CD4-positive, alpha-beta T cell treated with Interleukin-6 for 4 hours (primary cell): ENCODE measurements at places on chromosomes 2 and 18.

DNA sequence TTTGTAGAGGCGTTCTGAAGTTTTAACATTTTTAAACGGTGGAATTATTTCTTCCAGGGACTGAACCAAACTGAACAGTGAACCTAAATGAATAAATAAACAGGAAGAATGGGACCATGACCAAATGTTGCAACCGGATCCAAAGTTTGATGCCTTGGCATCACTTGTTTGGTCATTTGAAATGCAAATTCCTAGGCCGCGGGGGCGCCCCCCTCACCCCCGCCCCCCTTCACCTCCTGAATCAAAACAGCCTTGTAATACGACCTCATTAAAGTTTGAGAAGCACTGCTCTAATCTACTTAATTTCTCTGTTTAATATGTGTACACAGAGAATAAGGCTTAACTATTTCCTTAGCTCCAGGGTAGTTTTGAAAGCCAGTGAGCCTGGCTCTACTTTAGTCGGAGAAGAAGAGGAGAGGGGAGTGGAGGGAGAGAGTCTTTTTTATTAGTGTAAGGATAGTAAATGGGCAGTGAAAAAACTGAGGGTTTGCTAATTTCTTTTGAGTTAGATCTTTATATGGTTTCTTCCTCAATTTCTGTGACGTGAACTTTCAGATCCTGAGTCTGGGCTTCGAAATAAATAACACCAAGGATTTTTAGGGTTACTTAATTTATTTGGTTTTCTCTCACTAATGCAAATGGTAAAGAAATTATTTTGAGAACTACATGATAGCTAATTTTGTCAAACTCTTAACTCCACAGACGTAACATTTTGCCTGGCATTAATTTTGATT lies 5.7 kb downstream of the C2orf80 start:
- no peak for DNase-seq

DNA sequence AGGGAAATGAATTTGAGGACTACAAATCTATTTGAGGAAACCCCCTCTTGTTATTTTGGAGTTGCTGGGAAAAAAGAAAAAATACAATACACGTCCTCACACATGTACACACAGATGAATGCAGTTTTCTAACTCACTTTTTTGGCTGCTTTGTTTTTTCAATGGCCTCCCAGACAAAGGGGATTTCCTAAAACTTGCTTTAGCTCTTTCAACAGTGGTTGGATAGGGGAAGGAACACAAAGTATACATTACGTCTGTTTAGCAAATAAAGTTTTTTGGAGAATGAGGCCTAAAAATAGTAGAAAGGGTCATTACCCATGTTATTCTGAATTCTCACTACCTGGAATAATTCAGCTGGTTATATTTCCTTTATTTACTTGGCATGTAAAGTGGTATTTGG lies 125.3 kb upstream of the ITGB6 start:
- DNase-seq, result no peak

DNA sequence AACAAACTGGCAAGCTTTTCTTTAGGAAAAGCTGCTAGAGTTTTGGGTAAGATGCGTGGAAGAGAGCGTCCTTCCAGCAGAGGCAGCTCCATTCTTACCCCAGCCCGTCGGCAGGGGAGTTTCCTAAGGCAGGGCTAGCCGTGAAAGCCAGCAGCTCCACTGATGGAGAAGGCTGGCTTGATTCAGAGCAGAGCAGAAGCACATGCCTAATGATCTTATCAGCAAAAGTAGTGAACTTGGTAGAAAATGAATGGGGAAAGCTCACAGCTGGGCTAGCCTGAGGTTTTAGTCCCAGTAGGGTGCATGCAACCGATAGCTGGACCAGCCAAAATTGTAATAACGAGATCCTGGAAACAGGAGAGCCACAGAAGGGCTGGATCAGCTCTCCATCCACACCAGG lies 20.8 kb downstream of the LAMA1 start:
- DNase-seq, result no peak

DNA sequence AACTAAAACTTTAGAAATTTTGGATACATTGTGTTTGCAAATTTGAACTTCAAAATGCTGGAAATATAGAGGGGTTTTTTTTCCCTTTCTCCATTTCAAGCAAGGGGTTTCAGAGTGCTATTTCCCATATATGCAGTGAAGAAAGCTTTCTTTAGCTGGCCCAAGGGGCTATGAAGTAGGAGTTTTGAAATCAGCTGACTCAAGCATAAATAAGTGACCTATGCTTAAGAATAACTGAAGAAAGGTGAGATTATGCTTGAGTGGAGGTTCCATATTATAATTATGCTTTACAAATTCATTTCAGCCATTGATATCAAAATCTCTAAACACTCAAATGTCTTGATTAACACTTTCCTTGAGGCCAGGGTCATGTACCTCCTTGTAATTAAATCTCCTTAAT lies 51.0 kb upstream of the RBBP8 start:
- DNase-seq, result no peak

GRCh38 chr2:29097569-29097968 lies 17.6 kb upstream of the CLIP4 start:
- no peak for DNase-seq

- DNase-seq, result peak; percentile 24
Measured at GRCh38 chr2:186641807-186642321, 52.0 kb upstream of the FAM171B start.

DNA sequence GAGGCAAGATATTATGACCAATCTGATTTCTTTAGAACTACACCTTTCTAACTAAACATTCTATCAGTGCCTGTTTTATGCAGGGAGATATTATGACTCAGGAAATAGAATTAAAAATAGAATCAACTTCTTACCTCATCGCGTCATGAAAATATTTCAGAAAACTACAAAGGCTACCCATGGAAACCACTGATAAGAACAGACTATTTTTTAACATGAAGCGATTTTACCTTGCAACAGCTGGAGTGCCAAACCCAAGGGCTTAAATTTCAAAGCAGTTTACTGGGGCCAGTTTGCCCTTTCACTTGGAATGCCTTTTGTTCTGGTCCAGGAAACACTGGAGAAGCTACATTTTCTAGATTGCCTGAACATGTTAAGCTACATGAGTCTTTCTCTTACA lies 304.8 kb upstream of the CCDC68 start:
- no peak for DNase-seq

- DNase-seq, result no peak
Measured at GRCh38 chr18:79509536-79509930, 113.8 kb downstream of the NFATC1 start.

DNA sequence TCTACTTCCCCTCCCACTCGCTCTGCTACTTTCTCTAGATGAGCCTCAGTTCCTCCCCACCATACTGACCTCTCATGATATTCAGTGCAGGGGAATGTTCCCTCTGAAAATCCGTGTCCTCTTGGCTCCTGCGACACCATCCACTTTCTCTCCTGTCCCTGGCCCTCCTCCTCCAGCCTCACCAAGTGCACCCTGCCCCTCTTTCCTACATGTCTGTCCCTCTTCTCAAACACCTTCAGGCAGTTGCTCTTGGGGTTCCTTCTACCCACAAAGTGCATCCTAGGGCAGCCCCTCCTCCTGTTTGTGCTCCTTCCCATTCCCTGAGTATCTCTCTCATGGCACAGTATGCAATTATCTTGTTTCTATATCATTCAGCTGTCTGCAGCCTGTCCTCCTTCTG lies 246.4 kb upstream of the RAB6C start:
- DNase-seq, result no peak

DNA sequence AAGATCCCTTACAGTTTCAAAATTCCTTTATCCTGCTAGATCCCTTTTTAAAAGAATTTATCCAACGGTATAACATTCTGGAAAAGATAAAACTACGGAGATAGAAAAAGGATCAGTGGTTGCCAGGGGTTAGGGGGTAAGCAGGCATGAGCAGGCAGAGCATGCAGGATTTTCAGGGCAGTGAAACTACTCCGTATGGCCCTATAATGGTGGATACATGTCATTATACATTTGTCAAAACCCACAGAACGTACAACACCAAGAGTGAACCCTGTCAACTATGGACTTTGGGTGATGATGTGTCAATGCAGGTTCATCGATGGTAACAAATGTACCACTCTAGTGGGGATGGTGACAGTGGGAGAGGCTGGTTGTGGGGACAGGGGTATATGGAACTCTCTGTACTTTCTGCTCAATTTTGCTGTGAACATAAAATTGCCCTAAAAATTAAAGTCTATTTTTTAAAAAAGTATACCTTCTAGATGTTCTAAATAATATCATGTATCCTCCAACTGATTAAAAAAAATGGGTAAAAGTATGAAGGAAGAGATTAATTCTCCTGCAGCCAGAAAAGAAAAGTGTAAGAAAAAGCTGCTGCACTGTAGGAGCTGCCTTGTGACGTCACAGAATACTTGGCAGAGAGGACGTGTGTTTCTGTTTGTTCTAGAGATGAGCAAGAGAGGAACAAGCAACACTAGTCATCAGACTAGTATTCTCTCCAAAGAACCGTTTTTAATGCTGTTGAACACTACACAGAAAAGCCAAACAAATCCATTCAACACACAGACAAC lies 23.6 kb downstream of the ANKRD44 start:
- peak; percentile 67 for DNase-seq

- DNase-seq, result no peak
Measured at GRCh38 chr2:164023896-164024295, 288.1 kb upstream of the FIGN start.

DNA sequence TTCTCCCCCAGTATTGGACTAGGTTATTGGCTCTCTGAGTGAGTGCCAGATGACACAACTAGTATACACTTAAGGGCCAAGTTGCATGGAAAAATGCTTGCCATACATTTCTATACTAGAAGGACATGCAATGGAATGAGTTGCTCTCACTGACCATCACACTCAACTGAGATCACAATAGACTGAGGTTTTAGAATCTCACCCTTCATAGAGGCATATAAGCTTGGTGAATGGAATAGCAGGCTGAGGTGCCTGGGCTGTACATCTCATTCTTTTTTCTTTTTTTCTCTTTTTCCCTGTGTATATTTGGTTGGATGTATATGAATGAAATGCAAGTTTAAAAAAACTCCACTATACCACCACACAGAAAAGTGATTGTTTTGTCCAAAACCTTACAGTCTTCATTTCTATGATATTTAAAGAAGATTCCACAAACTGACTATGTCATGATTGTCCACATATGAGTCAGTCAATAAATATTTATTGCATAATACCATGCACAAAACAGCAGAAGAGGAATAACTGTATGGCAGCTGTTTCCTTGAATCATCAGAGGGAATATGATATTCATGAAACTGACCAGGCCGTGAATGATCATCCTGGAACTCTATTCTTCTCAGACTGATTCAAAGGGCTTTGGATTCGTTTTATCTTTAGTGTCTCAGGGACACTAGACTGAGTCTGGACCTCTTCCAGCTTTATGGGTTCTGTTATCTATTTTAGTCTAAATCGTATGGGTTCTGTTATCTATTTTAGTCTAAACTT lies 122.6 kb upstream of the STK17B start:
- DNase-seq, result no peak

DNA sequence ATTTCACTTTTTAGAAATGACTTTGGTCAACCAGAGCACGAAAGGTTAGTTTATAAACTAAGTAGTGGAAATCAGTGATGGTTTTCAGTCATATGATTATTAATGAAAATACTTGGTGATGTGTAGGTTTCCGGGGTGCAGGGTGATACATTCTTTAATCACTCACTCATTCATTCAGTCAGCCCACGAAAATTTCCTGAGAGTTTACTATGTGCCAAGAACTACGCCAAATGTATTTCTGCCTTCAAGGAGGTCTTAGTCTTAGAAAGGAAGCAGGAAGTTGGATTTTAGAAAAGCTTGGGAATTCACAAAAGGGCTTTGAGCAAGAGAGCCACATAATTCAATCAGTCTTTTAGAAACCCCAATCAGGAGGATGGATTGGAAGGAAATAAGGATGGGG lies 543.6 kb downstream of the PLCL1 start:
- DNase-seq, result no peak
